ENCODE measurements at places on chromosomes 3 and 15. TPM values are rescaled to one million over a fixed set of nuclear protein-coding genes. Genes with fewer than 3 reads are reported as not detected.

Gene WDR93
- 0.17 TPM for total RNA-seq

Gene SLC22A14
- 0.17 TPM for total RNA-seq

Gene SLC27A2
- total RNA-seq = 0.66 TPM

Gene DGKG
- total RNA-seq = 4.8 TPM

Gene SLCO2A1
- under 0.01 TPM for total RNA-seq

Gene OR5K2
- total RNA-seq = not detected

Gene UCN2
- total RNA-seq = 0.66 TPM

DNA sequence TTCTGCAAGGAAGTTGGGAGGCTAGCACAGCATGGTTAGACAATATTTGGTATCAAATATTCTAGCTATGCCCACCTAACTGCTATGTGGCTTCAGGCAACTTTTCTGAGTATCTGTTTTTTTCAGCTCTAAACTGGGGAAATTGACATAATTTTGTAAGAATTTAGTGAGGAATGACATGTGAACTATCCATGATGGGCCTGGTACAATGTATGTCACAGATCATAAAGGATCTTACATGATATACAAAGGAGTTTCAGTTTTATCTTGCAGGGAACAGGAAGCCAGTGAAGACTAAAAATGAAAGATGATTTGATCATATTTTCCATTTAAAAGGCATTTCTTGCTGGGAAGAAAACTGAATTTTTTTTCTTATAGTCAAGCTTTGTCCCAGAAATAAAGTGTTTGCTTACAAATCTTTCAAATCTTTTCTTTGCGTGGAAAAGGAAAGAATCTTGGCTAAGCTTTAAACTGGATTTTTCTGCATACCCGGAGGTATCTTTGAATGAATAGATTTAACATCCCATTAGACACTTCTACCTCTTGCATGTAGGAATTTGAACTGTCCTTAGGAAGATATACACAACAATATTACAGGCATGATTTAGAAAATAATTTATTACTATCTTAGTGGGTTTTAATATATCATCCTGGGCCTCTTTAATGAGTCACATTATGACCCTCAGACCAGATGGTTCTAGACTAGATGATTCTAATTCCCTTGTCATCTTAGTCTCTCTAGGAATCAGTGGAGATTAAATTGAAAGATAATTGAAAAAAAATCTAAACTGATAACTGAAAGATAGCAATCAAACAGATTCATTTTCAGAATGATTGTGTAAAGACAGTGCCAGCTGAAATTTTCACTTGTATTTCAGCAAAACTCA, 436.0 kb upstream of the THBS1 start:
- DNase-seq = peak; percentile 36

- no peak for DNase-seq
Measured at GRCh38 chr3:8604006-8604405, 40.6 kb downstream of the SSUH2 start.

DNA sequence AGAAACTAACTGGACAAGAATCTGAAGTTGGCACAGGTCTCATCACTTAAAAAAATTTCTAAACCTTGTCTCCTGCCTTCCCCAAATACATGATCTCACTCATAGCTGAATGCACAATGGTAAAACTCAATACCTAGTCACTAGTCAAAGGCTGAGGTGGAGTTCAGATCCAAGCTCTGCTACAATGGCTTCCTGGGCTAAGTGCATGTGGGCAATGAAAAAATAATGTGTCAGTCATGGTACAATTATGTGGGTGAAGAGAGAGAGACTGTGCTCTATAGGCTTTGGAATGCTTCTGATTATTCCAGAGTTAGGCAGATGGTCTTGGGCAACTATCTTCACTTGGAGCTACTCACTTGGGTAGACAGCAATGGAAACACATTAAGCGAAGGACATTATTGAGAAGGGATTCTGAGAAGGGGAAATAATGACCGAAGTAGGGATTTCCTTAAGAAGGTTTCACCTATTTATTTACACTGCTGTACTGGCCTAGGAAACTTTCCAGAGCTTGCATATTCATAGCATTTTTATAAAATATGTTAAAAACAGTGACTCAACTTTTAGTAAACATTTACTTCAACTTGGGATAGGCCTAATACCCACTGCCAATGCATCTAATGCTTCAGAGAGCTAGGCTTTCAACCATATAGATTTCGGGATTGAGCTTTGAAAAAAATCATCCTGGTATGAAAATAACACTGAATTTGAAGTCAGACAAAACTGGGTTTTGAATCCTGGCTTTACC, 58.7 kb upstream of the PLXND1 start:
- peak; percentile 81 for DNase-seq

DNA sequence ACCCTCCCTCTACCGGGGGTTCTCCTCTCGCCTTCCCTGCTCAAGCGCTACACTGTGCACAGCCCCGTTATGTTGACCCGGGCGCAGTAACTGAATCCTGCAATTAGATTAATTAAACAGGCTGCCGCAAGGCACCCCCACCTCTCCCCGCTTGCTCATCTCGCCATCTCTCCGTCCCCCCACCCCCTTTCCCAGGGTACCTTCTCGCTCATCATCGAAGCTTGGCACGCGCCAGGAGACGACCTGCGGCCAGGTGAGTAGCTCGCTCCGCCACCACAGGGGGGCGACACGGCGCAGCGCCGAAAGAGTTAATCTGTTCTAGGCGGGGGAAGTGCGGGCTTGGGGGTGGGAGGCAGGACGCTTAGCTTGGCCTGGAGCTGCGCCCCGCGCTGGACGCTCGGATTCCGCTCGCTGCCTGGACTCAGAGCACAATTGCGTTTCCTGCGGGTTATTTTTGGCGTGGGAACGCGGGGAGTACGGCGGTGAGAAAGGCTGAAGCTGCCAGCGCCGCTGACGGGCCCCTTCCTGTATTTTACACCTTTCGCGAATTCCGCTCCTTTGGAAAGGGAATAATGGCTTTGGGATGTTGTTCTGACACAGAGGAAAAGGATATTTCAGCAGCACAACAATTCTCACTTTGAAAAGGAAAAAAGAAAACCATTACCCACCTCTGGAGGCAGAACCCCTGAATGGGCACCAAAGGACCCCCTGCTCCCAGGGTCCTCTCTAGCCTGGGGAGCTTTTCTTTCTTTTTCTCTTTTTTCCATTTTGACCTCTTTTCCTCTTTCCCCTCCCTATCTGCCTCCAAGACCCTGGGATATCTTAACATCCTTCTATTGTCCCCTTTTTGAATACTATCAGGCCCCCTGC, 1.5 kb downstream of the DLL4 start:
- DNase-seq = no peak

DNA sequence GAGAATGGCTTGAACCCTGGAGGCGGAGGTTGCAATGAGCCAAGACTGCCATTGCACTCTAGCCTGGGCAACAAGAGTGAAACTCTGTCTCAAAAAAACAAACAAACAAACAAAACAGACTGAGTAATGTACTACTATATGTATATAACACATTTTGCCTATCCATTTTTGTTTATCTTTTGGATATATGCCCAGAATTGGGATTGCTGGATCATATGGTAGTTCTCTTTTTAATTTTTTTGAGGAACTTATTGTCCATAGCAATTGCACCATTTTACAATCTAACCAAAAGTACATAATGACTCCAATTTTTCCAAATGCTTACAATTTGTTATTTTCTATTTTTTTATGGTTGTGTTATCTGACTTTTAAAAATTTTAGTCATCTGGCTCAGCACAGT, 47.3 kb downstream of the GMPS start:
- no peak for DNase-seq

DNA sequence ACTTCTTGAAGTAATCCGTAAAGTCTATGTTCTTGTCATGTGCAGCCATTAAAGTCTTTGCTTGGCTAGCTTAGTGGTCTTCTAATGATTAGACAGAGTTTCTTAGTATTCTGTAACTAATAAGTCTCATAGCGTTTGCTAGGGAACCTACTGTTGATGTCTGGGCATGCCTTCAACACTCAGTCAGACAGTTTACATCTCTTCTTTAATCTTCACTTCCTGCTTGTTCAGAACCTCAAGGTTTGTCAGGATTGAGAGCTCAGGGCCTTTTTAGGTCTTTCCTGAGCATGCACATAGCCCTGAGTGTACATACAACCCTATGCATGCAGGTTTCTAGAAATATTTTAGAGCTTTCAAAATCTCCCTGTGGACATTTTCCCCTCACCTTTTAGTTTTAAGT, 426.3 kb downstream of the AGBL1 start:
- DNase-seq = no peak

- peak; percentile 87 for DNase-seq
Measured at GRCh38 chr15:89385596-89386331, 51.1 kb upstream of the POLG start.

DNA sequence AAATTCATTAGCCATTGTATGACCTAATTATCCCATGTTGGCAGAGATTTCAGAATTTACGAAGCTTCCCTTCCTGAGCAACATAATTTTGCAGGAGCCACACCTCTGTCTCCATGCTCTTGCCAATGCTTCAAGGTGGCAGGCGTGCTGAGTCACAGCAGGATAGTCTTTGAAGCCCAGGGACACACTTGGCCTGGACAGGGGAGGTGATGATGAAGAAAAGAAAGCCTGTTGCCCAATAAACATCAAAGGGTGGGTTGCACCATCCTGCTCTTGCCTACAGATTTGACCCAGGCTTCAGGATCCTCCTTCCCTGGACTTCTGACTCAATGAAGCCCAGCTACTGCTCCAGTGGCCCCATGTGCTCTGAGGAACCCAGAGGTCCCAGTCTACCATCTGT, 117.1 kb downstream of the MINAR1 start:
- no peak for DNase-seq

DNA sequence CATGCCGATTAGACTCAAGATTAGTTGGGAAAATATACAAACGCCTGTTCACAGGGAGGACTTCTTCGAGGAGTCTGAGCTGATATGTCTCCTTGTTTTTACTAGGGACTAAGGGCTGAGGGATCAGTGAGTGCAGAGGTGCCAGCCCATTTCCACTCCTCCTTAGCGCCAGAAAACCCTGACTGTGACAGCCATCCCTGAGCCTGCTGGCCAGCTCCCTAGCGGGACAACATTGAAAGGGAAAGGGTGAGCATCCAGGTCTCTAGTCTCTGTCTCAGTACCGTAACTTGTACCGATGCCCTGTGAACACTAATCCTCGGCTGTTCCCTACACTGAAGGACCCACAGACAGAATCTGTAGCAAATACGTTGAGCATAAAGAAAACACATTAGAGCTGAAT, 243.4 kb downstream of the WNT5A start:
- no peak for DNase-seq

- peak; percentile 90 for DNase-seq
Measured at GRCh38 chr15:39624806-39625205, 43.9 kb downstream of the THBS1 start.

DNA sequence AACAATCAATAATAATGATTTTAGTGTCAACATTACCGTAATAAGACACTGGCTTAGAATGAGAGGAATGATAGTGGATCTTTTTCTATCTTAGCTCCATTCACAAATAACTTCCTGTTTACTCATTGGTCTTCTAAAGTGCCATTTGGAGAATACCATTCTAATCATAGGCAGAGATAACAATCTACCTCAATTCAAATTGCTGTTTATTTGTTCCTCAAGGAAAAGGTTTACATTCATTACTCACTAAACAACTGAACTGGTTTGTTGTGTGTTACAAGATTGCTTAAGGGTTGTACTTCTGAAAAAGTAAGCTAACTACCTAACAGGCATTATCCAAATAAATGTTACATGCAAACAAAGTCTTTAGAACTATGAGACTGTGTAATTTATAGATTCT, 8.1 kb upstream of the PCOLCE2 start:
- DNase-seq = no peak

DNA sequence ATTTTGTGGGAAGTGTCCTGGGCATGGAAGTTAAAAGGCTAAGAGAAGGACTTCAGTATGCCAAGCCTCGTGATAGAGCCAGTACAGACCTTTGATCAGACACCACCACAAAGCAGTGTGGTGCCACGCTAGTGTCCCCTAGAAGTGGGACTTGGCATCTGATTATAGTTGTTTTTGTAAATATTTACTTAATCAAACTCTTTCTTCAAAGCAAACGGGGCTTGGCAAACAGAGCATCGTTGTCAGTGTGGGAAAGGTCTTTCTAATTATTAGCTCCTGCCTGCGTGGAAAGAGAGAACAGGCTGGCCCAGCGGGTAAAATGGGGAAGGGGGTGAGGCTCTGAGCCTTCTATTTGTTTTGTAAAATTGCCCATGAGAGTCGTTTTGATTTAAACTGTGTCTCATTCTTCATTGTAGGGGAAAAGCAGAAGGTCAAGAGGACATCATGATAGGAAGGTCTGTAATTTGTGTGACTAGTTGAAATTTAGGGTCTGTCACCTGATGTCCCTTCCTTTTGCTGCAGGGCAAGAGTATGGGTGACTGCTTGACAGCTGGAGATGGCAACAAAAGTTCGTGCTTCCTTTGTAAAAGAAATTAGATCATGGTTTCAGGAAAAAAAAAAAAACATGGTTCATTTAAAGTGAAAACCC, 105.0 kb downstream of the IQCH start:
- no peak for DNase-seq

- peak; percentile 64 for DNase-seq
Measured at GRCh38 chr15:38885001-38885400, 320.4 kb upstream of the RASGRP1 start.

- peak; percentile 52 for DNase-seq
Measured at GRCh38 chr3:116029266-116029665, 406.0 kb downstream of the GAP43 start.

DNA sequence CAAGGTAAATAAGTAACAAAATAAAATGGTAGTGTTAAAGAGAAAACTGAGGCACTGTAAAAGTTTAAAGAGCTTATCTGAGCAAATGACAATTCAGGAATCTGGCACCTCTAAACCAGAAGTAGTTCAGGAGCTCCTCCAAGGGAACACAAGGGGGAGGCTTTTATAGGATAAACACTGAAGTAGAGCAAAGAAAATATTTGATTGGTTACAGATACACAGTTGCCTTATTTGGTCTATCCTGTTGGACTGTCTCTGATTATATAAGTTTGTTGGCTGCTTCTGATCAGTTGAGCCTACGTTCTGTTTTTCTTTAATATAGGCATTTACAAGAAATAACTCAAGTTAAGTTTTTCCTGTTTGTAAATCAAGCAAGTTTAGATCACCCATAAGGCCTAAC, 146.9 kb downstream of the ERC2 start:
- no peak for DNase-seq

GRCh38 chr15:53976844-53977392, 1.3 kb upstream of the UNC13C start:
- peak; percentile 5 for DNase-seq

DNA sequence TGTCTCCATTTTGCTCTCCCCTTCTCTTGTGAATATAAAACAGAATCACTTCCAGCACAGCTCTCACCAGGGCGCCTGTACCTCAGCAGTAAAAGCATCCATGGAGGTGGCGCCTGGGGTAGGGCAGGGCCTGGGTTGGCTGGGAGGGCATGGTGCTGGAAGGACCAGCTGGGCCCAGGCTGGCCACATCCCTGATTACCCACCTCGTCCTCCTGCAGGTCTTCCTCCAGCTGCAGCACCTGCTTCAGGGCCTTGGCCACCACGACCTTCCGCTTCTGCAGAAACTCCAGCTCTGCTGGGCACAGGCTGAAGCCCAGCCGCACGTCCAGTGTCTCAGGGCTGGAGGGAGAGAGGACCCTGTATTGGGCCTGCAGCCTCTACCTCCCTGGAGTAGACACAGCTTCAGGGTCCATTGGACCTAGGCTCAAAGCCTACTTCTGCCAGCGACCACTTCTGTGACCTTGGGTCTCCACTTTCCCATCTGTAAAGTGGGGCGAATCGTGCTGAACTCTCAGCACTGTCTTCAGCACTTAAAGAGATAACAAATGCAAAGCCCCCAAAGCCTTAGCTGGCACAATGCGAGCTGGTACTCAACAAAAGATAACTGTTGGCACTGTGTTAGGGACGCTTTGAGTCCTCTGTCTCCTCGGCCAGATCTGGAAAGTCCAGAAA, 23.8 kb downstream of the PLA2G4E start:
- DNase-seq = no peak
